ENCODE measurements at places on chromosomes 3 and 15.
A peak's percentile ranks its signal among the peaks of the same experiment; 100 is the strongest.

DNA sequence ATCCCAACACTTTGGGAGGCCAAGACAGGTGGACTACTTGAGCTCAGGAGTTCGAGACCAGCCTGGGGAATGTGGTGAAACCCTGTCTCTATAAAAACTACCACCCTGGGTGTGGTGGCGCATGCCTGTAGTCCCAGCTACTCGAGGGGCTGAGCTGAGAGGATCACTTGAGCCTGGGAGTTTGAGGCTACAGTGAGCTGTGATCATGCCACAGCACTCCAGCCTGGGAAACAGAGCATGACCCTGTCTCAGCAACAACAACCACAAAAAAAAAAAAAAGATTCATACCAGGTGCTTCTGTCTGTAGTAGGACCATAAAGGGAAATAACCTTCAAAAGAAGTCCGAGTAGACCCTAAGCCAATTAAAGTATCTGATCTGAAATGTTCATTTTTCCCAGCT, 94.5 kb downstream of the SERPINI1 start:
- no peak for DNase-seq

DNA sequence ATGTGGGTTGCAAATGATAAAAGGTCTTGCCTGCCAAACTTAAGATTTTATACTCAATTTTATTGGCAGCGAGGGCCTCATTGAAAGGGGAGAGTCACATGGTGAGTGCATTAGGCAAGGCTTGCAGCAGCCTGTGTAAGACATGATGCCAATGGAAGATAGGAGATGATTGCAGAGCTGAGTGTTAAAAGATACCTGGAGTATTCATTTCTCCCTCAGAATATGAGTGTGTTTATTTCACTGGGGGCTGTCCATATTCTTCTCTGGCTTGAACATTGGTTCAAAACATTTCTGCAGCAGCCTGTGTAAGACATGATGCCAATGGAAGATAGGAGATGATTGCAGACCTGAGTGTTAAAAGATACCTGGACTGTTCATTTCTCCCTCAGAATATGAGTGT, 165.2 kb upstream of the NUDT16 start:
- DNase-seq: peak; percentile 29

DNA sequence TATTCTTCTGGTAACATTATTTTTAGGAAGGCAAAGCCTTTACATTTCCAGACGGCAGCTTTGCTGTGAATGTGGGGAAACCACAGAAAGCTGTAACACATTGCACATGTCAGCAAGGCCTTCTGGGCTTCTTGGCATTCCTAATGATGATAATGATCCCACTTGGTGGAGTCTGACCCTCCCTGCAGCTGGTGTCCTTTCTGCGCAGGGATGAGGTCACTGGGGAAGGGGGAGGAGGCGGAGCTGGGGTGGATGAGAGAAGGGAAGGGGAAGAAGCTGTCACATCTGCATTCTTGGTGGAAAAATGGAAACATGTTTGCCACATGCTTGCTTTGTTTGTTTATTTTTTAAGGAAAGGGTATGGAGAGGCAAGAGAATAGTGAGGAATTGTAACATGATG, 68.6 kb downstream of the FILIP1L start:
- peak; percentile 88 for DNase-seq

- DNase-seq: peak; percentile 89
Observed at GRCh38 chr3:71254281-71255057, 329.1 kb downstream of the FOXP1 start.

GRCh38 chr3:144114767-144115166, 143.1 kb downstream of the DIPK2A start:
- DNase-seq: peak; percentile 7

DNA sequence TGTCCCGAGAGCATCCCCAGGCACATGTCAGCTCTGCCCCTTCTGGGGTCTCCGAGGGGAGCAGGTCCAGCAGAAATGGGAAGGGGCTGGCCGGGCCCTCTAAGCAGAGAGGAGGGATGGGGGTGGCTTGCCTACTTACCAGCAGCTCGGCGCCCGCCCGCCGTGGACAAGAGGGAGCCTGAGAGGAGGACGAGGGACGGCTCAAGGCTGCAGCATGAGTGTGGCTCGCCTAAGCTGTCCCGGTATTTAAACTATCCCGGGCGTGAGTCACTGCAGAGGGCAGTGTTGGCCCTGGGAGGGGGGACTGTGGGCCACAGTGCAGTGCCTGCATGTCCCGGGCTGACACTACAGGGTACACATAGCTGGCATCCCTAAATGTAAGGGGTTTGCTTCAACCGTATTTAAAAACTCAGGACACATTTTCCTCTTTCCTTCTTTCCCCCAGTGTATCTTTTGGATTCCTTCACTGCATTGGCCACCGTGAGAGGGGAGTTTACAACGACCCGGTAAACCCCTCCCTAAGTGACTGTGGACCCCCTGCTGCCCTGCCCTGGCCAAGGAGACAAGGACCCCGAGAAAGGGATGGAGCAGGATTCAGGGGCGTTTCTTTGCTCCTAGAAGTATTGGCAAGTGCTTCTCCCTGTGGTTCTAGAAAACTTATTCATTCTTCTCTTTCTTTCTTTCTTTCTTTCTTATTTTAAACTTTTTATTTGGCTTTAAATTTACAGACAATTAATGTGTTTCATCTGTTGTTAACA, at the start of gene LRRC15:
LRRC15 (minus strand) TSS at position 222 of the 758 bp plus-strand sequence. CDS start 8,700 bp downstream, outside the sequence.
- peak; percentile 54 for DNase-seq

DNA sequence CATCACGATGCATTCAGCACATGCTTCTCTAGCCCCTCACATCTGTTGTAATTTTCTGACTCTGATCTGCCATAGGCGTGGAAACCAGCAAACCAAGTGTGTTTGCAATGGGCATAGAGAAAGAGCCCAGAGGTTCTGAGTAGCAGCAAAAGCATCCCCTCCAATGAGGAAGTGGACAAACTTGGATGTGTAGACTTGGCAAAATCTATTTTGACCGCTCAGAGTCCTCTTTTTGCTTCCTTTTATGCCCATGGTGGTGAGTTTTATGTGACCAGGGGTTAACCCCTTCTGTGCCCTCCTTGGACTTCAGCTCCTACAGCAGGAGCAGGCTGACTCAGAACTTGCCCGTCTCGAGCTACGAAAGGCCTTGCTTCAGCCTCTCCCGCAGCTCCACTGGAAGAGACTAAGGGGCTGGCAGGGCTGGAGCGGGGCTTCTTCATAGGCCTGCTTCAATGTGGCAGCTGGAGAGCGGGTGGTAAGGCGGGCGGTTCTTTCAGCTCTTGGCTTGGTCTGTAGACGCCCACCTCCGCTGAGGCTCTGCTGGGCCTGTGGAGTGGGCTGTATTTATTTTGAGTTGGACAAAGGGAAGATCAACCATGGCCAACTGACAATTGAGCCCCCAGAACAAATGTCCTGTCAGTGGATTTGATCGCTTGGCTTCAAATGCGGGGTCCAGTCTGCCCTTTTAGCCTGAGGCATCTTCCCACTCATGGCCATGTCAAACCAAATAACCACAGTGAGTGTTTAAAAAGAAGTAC, 6.5 kb upstream of the ETV5 start:
- no peak for DNase-seq

- no peak for DNase-seq
Observed at GRCh38 chr15:99425657-99426301, 140.0 kb upstream of the MEF2A start.

- no peak for DNase-seq
Observed at GRCh38 chr3:96538186-96538585, 276.2 kb upstream of the EPHA6 start.

DNA sequence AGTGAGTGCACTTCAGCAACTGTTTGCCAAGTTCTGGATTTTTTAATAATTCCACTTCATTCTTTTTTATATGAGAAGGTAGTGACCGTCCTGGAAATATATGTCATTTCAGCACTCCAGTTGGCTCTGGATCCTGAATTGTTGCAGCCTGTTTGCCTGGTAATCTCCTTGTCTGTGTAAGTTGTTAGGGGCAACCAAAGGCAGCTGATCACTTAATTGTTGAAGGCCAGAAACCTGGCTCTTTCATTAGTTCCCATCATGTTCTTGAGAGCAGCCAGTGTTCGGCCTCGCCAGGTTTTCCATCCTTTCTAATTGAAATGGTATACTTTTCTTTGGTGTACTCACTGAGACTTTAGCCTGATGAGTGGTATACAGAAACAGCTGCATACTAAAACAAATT, 168.6 kb downstream of the SOX2 start:
- DNase-seq: no peak

DNA sequence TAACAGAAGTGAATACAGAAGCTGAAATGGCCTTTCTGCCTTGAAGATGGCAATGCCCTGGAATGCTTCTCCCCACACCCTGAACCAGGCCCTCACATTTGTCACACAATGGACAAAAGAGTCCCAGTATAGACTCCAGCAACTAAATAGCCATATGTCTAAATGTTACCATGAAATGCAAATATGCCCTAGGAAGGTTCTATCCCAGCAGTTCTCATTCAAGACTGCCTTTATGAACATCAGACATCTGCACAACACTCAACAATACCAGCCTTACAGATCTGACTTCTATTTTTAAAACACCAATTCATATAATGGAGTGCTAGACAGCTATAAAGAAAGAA, 7.9 kb downstream of the ITGB5 start:
- no peak for DNase-seq

DNA sequence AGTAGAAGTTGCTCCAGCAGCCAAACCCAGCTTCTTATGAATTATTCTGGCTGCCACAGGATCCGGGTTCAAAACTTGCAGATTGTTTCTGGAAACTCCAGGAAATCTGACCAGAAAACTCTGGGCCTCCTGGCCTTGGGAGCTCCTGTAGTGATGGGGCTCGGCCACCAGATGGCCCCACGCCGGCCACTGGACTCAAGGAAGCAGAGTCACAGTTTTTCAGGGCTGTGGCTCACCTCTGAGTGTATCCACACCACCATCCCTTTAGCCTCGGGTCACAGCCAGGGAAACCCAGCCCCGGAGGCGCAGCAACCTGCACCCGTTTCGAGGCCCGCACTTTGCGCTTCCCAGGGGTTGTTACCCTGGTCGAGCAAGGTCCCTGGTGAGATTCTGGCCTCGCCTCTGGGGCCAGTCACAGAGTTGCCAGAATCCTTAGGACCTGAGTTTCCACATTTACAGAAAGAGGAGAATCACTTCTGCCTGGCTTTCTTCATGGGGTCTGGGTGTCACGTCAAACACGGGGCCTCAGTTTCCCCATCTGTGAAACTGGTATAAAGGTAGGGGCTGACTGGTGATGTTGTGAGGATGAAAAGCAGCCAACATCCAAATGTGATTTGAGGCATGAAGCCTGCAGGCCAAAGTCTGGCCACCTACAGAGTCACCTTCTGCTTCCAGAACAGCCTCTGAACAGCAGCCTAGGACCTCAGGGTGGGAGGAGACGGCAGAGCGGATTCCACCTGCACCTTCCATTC, 53.5 kb upstream of the LCTL start:
- peak; percentile 77 for DNase-seq

DNA sequence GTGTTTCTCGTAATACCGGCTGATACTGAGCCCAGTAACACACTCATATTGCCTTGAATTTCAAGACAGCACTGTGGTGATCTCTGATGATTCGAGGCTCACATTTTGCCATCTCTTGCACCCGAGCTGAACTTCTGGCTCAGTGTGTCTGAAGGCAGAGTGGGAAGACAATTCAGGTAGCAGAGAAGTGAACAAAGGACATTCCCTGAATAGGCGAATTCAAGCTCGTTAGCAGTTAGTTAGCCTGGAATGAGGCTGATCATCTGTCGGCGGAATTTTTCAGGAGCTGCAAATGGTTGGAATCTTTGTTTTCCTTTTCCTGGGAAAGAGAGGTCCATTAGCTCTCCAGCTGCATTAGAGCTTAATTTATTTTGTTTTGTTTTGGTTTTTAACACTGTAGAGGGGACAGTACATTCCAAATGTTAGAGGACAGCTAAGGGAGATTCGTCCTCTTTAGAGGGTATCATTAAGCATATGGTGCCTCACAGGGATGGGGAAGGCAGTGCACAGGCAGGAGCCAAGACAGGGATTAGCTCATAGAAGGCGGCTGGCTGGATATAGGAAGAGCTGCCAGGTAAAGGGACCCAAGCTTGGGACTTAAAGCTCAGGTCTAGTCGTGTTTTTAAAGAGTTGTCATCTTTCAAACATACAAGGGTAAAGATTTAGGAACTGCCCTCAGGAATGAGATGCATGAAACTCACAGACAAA, 119.7 kb upstream of the DLG1 start:
- DNase-seq: no peak

DNA sequence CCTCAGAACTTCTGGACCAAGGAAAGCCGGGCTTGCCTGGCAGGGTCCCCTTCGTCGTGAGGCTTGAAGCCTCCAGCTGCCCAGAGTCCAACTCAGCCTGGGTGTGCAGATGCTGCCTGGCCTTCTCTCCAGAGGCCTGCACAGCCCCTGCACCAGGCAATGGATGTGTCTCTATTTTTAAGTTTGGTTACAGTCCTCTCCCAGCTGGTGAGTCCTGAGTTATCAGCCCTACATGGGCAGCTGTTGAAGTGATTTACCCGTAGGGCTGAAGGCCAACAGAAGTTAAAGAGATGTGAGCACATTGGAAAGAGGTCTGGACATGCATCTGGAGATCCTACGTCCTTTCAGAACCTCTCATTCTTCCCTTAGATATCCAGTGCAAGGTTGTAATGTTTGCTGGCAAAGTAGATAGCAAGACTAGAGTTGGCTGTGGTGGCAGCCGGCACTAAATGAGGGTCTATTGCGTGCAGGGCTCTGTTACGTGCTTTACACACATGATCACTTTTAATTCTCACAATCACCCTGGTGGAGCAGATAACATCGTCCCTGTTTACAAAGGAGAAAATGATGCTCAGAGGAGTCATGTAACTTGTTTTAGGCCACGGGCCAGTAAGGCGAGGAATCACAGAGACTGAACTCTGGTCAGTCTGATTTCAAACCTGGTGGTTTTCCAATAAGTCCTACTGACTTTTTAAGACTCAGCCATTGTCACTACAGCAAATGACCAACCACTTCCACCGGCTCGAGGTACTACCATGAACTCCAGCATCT, 9.9 kb downstream of the FYCO1 start:
- DNase-seq: peak; percentile 64

DNA sequence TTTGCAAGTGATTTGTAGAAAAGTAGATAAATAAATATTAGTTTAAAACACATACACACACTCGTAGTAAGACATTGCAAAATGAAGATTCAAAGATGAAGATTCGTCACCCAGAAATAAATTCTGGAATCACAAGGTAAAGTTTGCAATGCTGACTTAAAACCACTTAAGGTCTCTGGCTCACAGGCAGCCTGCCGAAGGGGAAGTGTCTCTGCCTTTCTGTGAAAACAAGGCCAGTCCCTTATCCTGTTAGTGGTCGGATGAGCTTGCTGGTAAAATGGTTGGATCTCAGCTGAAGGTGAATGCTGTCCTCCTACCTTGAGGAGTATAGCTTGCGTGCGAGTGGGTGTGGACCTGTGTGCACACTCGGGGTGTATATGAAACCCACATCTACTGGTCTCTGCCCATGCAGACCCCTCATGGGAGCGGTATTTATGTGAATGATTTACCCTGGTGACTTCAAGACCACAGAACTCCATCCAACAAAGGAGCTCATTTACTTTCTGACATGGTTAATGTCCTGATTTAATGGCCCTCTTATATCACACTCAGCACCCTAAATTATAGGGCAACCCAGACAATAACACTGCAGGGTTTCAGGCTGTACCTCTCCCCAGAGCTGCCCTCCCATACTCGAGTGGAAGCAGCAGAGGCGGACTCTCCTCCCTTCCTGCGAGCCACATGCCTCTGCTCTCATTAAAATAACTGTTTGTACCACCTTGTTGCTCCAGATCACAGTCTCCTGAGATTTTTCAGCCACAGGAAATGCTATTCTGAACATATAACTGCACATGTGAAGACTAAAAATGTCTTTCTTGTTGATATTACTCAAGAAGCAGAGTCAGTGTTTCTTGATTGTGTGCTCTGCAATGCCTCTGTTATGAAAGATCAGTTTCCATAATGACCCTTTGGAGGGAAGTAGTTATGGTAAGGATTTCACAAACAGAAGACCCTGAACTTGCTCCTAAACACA, 45.9 kb upstream of the ALDH1A3 start:
- DNase-seq: no peak

GRCh38 chr15:100005013-100005412, 271.8 kb upstream of the LYSMD4 start:
- no peak for DNase-seq

Measured in fibroblast of the aortic adventitia (primary cell).